Activated T-cell treated with anti-CD3 and anti-CD28 coated beads for 48 hours (primary cell): ENCODE measurements at places on chromosomes 7 and 10.

- DNase-seq: no peak
Observed at GRCh38 chr10:131762789-131763696, 137.8 kb upstream of the PPP2R2D start.

DNA sequence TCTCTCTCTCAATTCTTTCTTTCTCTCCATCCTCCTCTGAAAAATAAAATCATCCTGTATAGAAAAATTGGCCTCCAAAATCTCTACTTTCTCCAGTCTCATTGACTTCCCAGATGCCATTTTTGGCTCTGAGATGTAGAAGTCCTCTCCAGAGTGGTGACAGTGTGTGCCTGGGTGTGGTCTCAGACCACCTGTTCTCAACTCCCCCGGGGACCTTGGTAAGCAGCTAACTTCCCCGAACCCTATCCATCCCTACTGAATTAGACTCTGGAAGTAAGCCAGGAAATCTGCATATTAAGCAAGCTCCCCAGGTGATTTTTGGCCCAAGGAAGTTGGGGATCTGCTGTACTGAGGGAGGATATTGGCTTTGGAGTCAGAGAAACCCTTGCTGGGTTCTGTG, 120.5 kb downstream of the WDR11 start:
- no peak for DNase-seq

DNA sequence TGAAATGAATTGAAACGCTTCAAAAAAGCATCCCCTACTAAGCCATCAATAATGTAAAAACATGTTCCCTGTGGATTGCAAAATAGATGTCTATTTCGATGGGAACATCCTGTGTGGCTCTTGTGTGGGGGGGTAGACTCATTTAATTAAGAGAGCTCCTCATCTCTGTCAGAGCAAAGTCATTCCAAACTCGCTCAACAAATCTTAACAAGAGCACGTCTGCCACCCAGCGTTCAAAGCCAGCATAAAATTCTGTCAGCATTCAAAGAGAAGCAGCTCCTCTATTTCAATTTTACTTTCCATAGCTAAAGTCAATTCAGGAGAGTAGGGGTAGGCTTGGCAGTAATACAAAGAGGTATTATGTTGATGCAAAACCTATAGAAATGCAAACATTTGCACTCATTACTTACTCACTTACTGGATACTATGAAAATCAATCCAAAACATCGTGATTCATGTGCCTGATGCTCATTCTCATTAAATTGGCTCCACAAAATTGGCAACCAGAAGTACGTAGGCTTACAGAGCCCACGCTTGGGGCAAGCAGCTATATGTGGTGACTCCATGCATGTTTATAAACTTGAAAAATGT, 114.9 kb downstream of the IPMK start:
- peak; percentile 13 for DNase-seq

DNA sequence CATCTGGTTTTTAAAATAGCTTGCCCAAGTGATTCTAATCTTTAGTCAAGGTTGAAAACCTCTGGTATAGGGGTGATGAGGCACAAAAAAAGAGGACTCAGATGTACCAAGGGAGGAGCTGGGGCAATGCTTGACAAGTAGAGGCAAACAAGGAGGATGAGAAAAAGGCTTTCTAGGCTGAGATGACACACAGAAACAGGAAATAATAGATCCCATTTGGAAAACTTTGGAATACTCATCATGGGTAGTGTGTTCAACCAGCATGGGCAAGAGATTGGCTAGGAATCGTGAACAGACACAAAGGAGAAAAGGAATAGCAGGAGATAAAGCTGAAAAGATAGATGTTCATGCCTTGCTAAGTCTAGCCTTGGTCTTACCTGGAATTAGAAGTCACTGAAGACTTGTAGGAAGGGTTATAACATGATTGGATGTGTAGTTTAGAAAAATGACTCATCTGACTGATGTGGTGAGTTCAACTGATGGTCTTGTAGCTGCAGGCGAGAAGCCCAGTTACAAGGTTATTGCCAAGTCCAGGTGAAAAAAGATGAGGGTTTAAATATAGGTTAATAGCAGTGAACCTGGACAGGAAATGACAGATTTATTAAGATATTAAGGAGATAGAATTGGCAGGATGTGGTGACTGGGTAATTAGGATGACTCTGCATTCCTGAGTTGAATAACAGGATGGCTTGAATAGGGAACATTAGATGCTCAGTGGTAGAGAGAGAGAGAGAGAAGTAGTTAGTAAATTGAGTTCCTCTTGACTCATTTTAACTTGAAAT, 214.0 kb upstream of the LRGUK start:
- DNase-seq: no peak

- no peak for DNase-seq
Observed at GRCh38 chr7:33888166-33888565, 17.2 kb upstream of the BMPER start.

- DNase-seq: no peak
Observed at GRCh38 chr10:84546609-84547008, 218.2 kb downstream of the CCSER2 start.
